ENCODE measurements at places on chromosomes 4 and X.
A peak's percentile ranks its signal among the peaks of the same experiment; 100 is the strongest.

DNA sequence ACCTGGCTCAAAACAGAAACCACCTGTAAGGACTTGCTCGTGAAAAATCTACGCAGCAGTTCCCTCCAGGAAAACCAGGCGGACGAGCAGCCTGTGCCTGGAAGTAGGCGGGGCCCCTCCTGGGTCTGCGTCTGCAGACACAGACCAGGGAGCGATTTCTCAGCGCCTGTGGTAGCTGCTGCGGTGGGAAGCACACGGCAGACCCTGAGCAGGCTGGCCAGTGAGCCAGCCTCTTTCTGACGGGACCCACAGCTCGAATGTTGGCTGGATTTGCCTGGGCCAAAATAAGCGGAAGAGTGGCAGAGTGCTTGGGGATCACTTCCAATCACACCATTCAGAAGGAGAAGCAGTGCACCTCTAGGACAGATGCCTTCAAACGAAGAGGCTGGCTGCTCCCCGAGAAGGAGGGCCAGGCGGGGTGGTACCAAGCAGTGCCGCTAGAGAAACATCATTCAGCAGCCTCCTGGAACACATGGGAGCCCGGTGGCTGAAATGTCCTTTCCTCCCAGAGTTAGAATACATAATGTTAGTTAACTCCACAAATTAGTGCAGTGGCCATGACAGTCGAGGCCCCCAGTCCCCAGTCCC, 85.9 kb downstream of the GATB start:
- DNase-seq: no peak

DNA sequence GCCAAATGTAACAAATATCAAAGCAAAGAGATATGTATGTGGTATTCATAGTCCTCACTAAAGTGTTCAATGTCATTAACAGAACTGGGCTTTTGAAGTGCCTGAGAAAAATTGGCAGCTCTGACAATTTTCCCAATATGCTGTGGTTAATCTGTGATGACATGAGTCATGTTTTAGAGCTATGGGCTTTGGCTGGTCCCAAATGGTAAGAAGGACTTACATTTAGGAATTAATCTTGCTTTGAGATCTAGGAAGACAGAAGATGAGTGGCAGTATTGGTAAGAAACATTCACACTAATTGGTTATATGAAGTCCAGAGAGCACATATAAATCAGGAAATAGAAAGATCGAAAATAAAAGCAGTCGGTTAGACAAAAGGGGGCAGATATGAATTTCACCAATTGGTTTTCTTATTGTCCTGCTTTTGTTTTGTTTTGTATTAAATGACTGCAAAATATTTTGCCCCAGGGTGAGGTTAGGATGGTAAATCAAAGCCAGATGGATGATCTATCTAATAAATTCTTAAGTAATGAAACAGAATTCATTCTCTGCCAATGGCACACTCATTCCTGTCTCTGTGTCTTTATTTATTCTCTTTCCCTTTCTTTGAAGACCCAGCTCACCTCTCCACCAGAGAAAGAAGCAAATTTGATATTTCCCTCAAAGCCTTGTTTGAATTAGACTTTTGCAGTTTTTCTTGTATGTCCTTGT, 993.1 kb downstream of the RPA4 start:
- no peak for DNase-seq

DNA sequence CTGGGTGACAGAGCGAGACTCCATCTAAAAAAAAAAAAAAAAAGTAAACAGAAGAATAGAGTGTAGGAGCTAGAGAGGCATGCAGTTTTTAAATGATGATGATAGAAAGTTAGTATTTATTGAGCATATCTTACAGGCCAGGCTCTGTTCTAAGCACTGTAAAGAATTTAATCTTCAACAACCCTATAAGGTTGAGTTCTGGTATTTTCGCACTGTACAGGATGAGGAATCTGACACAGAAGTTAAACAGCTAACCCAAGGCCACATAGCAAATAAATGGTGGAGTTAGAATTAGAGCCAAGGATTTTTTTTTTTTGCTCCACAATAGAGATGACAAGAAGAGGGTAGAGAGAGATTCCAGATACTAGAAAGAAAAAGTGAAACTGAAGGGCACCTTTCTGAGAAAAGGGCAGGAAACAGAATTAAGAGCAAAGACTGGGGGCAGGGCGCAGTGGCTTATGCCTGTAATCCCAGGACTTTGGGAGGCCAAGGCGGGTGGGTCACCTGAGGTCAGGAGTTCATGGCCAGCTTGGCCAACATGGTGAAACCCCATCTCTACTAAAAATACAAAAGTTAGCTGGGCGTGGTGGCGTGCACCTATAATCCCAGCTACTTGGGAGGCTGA, 56.1 kb downstream of the KLHL5 start:
- no peak for DNase-seq

DNA sequence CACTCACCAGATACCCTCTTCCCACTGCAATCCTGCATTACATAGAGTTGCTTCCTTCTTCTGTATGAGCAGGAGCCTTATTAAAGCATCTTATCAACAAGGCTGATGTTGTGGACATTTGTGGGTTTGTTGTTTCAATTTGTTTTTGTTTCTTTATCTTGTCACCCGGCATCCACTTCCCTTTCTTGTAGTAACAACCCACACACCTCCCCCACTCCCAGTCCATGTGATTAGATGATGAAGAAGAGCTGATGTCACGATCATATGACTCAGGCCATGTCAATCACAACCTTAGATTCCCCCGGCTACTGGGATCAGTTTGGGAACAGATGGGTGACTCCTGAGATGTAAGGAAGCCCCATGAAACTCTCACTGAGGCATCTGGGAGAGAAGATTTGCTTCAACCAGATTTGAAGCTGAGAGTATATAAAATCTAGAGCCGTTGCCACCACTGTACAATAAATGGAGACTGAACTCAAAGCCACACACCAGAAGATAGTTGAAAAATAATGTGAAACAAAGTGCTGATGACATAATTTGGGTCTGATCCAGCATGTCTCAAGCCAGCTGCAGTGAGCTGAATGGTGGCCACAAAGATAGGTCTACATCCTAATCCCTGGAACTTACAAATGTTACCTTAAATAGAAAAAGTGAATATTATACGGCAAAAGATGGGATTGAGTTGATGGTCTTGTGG, 34.1 kb upstream of the SRD5A3 start:
- DNase-seq: no peak

GRCh38 chr4:48375651-48376304, 34.4 kb downstream of the SLAIN2 start:
- peak; percentile 57 for DNase-seq

DNA sequence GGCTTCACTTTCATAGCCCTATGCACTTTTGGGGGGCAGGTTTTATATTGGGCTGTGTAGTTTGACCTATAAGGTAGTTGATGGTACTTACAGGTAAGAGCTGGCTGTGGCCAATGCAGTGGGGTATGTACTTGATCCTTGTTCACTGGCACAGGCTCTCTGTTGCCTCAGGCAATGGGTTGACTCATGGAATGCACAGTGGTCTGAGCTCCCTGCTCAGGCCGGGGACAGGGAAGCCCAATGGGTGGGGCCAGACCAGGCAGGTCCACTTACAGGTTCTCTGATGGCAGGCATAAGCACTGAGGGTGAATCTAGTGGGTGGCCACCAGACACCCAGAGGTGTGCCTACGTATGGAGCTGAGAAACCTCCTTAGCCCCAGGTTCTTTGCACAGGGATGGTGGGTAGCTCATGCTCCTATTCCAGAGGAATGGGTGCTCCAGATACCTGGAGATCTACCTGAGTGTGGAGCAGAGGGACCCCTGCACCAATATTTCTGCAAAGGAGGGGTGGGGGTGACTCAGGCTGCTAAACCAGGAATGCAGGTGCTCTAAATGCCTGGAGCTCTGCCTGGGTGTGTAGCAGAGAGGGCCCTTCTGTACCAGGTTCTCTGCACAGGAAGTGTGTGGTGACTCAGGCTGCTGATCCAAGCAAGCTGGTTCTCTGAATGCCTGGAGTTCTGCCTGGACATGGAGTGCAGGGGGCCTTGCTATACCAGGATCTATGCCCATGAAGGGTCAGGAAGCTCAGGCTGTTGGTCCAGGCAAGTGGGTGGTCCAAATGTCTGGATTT, 52.3 kb downstream of the IL1RAPL2 start:
- no peak for DNase-seq

DNA sequence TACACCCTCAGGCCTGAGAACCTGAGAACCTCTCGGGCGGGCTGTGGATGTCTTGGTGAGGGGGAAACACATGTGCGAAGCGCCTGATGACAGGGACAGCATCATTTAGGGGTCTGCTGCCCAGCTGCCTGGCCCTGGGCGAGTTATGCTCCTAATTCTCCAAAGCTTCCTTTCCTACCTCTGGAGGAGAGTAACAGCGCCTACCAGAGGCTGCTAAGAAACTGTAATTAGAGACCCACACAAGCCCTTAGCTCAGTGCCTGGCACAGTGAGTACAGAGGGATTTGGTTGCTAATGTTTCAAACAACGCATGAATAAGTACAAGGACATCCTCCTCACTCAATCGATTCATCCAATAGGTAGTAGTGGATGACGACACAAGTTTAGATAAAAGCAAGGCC, 40.4 kb downstream of the BCOR start:
- DNase-seq: no peak

- DNase-seq: no peak
Measured at GRCh38 chr4:86685401-86685800, 91.3 kb downstream of the PTPN13 start.

GRCh38 chr4:10173754-10174749, 57.5 kb upstream of the WDR1 start:
- DNase-seq: no peak

- no peak for DNase-seq
Measured at GRCh38 chr4:52105276-52105675, 54.2 kb downstream of the SPATA18 start.

DNA sequence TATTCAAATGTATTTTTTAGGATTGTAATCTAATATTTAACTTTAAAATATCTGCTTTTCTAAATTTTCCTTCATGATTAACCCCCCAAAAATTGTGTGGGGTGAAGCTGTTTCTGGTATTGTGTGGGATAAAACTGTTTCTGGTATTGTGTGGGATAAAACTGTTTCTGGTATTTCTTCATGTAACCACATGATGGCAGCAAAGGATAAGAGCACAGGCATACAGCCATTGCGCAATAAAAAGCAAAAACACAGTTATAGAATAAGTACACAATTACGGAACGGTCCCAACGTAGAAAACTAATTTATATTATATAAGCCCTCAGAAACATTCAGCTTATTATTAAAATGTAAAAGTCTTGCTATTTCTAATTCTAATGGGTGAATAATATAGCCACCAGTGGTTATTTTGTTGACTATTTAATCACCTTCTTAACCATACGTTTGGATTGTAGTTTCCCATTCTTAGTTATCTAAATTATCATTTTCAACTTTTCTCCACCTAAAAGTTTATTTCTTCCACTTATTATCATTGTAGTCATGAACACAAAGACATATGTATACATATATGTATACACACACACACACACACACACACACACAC, 333.9 kb upstream of the FSTL5 start:
- DNase-seq: no peak
